ENCODE measurements at places on chromosomes 6 and 20.

GRCh38 chr6:151130329-151130728, 109.4 kb upstream of the AKAP12 start:
- DNase-seq: no peak

DNA sequence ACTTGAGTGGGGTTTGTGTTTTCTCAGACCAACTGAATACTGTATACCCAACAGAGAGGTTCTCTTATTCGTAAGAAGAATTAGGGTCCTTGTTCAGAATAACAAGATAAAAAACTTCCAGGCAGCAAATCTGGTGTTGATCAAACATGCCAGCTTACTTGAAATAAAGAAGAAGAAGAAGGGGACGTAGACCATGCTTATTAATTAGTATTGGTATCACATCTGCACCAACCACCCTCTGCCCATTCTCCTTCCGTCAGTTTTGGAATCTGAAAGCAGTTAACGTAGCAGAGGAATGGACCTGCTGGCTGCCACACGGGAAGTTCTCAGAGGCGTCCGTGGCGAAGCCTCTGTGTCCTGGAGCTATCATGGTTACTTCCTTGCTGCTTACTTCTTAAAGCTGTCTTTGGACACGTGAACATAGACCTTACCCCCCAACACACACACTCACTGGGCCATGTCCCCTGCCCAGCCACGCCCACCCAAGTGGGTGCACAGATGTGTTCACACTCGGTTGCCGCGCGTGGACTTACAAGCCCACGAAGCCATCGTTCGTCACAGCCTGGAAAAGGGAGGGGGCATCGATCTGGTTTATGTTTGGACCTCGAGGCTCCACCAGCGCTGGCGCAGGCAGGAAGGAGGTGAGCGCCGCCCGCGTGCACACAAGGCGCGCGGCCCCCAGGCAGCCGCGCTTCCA, 4.1 kb upstream of the DLL1 start:
- peak; percentile 63 for DNase-seq

GRCh38 chr6:119360262-119360915, 10.8 kb upstream of the MAN1A1 start:
- no peak for DNase-seq

DNA sequence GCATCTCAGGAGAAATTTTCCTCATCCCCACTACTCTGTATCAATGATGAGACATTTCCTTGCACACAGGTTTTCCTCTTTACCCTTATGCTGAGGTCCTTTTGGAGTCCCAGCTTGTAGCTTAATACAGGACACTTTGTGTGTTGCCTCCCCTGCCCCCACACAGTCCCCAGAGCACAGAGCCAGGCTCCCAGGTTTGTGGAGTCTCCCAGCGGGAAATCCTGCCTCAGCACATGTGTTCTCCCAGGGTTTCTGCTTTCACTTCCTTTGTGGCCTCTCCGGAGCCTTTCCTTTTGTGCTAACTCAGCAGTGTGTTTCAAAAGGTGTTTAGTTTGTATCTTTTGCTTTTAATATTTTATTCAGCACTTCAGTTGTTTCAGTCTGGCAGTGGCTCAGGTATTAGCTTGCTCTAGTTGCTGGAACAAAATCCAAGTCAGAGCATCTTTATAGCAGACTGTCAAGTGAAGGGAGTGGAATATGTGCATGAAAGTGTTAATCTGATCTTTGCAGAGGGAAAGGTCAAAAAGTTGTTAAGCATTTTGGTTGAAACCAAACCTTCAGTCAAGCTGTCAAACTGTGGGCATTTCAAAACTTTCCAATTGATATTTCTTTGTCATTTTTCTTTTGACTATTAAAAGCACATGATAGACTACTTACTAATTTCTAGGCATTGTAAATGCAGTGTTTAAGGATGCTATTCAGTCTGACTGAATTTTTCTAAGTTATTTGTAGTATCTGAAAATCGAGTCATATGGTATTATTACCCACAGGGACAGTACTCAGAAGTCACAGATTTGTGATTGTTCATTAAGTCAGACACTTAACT, 8.6 kb downstream of the SNX9 start:
- no peak for DNase-seq

GRCh38 chr6:170442596-170442995, 110.5 kb downstream of the PSMB1 start:
- DNase-seq: peak; percentile 14

GRCh38 chr6:95352064-95352795, 225.1 kb upstream of the MANEA start:
- DNase-seq: no peak

DNA sequence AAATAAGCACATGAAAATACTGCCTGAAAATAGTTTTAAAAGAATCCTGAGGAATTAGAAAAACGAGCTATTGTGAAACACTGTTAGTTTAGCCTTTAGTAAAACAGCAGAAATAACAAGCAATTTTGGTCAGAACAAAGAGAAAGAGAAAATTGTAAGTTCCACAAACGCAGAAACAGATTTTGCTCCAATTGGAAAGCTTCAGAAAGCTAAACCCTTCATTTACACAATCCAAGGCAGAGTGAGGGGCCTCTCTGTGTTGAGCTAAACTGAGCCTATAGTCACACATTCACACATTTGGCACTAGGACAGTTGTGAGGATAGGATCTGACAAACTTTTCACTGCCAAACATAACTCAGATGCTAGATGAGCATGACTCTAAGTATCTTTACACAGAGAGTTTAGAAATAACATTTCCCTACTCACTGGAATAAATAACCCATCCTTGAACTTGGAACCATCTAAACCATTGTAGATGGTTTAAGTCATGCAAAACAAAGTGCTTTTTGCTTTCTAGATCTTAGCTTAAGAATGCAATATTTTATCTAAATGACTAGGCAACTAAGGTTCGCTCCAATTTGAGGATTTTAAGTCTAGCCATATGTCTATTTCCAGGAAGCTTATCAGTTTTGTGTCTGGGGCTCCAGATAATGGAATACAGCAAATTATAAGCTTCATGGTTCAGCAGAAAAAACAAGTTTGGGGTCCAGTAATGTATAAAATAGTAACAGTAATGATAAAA, 122.6 kb downstream of the SGK1 start:
- no peak for DNase-seq

DNA sequence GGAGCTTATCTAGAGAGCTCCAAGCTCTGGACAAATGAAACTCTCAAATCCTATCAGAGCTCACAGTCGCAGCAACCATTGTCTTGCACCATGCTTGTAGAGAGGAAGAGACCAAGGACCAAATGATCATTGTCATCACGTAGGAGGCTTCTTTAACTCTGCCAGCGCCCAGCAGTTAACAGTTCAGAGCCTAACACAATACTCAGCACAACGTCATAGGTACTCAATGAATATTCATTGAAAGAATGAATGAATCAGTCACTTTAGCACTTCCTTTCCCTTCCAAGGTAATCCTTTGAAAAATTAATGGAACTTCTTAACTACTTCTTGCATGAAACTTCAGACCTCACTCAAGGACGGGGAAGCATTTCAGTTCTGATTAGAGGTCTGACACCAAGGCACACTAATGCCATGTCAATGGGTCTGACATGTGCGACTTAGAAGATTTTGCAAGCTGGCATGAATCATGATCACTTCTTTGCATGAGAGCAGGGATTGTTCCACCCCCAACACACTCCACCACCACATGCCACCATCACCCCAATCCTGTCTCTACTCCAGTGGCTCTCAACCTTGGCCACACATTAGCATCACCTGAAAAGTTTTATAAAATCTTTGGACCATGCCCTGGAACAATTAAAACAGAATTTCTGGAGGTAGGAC, 45.1 kb downstream of the KHDC1L start:
- DNase-seq: no peak

GRCh38 chr20:38155811-38156210, 9.3 kb downstream of the TGM2 start:
- DNase-seq: no peak

DNA sequence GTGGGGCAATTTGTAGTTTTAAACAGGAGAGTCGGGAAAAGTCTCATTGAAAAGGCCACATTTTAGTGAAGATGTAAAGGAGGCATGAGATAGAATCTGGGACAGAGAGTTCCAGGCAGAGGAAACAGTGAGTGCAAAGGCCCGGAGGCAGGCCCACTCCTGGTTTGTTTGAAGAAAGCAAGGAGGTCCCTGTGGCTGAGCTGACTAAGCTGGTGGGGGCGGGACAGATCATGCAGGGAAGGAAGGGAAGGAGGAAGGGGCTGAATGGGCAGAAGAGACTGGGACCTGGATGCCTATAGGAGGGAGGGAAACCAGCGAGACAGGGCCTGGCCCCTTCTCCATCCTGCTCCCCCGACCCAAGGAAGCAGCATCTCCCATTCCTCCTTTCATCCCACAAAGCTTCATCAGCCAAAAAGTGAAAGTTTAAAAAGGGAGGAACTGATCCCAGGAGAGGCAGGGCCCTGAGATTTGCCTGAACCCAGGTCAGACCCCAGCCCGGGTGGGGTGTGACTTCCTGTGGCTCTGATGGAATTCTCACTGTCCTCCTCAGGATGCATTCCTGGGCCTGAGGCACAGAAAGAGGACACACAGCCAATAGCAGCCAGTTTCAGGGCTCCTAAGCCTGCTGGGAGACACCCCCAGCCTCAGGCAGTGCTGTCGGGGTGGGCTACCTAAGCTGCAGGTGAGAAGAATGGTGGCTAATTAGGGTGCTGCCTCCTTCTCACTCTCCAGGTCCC, 54.2 kb upstream of the SIRPA start:
- DNase-seq: no peak

DNA sequence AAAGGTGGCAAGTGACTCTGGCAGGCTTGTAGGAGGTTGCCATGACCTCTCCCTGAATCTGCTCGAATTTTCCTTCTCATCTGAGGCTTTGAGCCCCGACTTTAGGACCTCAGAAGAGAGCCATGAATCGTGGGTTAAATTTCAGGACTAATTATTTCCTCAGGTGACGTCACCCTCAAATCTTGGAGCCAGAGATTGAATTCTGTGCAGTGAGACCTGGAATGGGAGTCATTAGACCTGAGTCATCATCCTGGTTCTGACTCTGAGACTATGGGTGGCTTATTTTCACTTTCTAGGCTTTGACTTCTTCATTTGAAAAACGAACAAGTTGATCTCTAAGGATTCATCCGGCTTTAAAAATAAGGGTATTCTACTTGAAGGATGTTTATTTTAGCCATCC, 48.5 kb upstream of the PDYN start:
- no peak for DNase-seq

DNA sequence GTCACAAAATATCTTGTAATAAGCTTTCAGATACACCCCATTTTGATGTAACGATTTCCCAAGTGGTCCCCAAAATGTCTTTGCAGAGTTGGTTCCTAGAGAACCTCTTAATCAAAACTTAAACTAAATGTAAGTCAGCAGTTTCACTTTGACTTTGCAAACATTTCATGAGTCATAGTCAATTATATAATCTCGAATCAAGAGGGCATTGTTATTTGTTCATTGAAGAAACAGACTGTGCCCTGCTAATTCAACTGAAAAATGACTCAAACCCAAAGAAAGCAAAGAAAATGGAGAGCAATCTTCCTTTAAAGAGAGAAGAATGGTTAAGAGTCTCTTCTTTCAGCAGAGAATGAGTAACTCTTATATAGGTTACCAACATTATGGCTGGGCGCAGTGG, 58.3 kb downstream of the IPCEF1 start:
- DNase-seq: no peak

DNA sequence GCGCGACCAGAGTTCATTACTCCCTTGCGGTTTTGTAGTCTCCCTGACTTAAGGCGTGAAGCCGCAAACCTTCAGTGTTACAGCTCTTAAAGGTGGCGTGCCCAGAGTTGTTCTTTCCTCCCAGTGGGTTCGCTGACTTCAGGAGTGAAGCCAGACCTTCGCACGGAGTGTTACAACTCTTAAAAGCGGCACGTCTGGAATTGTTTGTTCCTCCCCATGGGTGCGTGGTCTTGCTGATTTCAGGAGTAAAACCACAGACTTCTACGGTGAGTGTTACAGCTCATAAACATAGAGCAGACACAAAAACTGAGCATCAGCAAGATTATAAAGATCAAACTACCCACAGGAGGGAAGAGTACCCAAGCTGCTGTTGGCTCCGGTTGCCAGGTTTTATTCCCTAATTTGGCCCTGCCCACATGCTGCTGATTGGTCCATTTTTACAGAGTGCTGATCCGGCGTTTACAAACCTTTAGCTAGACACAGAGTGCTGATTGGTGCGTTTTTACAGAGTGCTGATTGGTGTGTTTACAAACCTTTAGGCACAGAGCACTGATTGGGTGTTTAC, 10.4 kb downstream of the TMEM14C start:
- DNase-seq: no peak

DNA sequence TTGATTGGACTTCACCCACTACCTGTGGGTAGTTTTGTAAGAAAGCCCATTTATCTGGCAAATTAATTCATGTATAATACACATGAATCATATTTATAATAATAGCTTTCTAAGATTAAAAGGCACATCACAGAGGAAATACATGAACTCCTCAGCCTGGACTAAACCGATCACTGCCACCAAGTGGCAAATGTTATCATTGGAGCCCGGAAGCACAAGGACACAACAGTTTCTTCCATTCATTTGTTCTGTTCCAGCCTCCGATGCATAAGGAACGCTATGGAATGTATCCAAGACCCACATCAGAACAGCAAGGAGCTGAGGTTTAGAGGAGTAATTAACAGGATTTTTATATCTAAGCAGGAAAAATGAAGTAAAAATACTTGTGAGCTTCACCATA, 13.9 kb upstream of the IPCEF1 start:
- no peak for DNase-seq

- DNase-seq: no peak
Observed at GRCh38 chr20:37880726-37881591, 22.0 kb upstream of the VSTM2L start.

DNA sequence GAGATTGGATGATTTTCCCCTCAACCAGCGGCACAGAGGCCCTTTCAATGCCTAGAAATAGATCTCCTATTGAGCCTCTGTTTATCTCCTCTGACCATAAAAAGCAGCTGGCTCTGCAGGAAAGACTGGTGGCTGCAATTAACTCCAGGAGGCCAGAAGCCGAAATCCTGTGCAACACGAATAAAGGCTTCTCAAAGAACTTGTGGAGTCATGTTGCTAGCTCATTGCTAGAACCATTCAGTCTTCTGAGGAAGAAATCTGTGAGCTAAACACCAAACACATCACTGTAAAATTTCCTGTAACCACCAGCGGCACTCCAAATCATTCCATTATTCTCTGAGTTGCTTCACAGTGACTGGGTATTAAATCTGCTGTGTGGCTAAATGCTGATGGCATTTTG, 49.1 kb upstream of the TPD52L1 start:
- no peak for DNase-seq

DNA sequence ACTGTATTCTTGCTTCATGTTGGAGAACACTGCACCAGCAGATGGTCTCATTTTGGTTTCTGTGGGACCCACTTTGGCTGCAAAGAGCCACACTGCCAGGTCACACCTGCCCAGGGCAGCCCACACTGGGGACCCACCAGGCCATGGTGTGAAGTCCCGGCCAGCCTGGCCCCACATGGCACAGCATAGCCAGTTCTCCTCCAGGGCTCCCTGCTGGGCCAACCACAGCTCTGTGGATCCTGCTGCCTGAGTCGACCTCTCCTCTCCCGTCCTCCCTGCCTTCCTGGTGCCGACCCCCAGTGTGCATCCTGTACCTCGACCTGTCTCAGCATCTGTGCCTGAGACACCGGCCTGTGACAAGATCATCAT, 3.0 kb downstream of the ARFRP1 start:
- DNase-seq: no peak

- DNase-seq: no peak
Observed at GRCh38 chr20:62454904-62455636, 20.7 kb downstream of the GATA5 start.
